Fibroblast of skin of right quadriceps (primary cell): ENCODE measurements at places on chromosomes 11 and 22.

DNA sequence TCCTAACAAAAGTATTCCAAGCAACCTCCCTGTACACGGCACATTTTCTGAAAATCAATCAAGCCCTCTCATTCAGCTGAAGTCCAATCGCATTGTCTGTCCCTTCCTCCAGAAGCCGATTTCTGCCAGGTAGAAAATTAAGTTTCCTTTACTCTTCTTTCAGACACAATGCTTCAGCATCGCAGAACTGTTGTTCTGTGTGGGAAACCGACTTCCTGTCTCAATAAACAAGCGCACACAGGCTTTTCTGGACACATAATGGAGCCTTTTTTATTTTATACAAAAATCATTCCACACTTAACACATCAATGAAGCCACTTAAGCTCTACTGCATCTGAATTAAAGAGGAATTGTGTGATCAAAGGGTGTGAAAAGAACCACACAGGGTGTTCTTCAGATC lies 75.6 kb downstream of the BLID start:
- no peak for DNase-seq

- no peak for DNase-seq
Observed at GRCh38 chr11:9639985-9640384, 23.9 kb upstream of the SWAP70 start.

DNA sequence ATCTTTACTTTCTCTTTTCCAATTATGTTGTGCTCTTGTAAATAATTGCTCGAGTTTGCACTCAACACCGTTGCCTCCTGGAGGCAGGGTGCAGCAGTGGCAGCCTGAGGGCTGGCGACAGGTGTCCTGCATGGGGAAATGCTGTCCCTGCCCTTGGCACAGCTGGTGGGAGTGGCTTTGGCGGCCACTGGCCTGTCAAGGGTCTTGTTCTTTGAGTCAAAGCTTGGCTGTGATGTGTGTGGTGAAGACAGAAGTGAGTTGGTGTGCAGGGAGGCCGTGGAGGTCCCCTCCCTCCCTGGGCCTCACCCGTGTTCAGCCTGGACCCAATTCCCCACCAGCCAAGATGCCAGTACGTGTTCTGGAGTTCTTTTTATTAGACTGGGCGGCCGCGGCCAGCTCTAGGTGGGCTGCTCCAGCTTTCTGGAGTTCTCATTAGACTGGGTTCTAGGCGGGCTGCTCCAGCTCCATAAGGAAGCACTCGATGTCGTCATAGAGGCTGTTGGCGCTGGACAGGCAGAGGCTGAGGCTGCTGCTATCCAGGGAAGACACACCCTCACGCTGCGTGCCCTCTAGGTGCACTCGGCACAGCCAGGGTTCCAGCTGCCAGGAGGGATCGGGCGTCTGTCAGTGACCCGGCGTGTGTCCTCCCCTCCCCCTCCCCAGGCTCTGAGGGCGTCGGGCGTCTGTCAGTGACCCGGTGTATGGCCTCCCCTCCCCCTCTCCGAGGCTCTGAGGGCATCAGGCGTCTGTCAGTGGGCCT lies 3.4 kb downstream of the IRF7 start:
- no peak for DNase-seq

DNA sequence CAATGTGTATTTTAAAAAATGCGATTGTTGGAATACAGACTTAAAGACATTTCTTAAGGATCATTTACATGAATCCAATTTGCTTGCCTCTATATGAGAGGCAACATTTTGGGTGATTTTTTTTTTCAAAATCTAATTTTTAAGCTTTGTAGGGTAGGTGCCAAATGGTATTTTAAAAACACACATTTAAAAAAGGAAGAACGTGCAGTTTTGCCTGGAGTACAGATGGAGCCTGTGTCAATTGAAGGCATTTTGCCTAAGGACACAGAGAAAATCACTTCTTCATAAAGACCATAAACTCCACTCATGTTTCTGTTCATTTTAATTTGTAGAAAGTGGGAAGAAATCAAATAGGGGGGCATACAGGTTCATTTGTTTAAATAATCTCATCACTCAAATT lies 91.3 kb downstream of the BDNF start:
- no peak for DNase-seq

GRCh38 chr11:126341760-126342161 lies 13.7 kb upstream of the ST3GAL4 start:
- peak; percentile 97 for DNase-seq

DNA sequence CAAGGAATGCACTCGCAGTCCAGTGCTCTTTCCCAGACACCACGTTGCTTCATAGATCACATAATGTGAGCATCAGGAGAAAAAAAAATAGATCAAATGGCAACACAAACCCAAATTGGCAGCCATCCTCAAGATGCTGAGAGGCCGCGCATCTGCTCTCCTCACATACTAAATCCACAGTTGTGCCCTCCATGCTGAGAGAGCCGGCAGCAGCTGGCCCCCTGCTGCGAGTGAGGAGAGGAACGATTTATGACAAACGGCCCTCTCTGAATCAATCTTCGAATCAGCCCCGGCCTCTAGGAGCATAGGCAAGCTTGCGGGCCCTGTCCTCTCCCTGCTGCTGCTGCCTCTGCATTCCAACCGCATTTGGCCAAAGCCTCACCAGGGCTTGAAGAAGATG lies 159.9 kb upstream of the TENM4 start:
- peak; percentile 72 for DNase-seq

DNA sequence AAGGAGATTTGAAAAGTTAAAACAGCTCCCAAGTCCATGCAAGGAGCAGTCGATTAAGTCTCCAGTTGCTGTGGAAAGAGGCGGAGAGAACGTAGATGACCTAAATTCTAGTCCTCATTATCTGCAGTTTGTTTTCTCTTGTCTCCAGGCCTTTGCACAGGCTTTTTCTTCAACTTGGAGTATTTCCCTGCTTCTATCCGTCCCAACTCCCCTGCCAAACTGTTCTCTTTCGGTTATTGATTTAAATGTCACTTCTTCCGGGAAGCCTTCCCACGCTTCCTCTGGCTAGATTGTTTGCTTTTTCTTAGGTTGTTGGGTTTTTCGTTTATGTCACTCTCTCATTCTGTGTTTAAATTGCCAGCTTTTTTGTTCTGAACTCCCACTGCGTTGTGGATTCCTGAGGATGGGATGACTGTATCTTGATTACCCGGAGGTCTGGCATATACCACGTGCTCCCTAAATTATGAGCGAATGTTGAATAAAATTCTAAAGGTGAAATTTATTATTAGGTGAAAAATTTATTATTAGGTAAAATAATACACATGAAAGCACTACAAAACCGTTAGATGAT lies 463 bp downstream of the TMEM126B start:
- no peak for DNase-seq

DNA sequence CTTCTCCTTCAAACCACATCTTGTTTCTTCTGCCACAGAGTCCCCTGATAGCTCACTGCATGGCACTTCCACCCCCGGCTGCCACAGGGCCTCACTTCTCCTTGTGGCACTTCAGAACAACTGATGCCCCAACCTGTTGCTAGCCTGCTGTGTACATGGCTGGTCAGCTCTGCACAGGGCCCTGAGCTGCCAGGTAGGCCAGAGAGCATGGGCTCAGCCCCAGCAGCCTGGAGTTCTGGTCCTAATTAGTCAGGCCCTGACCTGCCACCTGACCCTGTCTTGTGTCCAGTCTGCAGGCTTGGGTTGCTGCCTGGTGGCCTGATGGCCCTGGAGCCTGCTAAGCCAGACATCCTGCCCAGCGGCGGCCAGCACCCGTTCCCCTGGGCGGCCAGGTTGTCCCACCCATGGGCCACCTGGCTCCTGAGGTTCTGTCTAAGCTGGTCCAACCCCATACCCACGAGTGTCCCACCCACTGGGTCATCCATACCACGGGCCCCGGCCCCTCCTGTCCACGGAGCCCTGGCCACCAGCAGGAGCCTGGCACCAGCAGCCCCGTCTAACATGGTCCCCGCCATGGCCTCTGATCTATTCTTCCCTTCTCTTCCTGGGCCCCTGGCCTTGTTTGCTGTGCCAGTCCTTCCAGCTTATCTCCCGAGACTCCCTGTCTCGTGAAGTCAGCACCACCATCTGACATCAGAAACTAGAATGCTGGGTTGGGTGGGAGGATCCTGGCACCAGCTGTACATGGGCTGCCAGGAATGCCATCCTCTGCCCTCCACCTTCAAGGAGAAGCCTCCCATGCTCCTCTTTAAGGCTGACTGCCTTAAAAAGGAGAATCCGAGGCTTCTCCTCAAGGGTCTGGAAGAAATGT lies 3.1 kb upstream of the CERK start:
- DNase-seq = no peak

- no peak for DNase-seq
Observed at GRCh38 chr11:22431106-22431505, 92.9 kb downstream of the SLC17A6 start.

DNA sequence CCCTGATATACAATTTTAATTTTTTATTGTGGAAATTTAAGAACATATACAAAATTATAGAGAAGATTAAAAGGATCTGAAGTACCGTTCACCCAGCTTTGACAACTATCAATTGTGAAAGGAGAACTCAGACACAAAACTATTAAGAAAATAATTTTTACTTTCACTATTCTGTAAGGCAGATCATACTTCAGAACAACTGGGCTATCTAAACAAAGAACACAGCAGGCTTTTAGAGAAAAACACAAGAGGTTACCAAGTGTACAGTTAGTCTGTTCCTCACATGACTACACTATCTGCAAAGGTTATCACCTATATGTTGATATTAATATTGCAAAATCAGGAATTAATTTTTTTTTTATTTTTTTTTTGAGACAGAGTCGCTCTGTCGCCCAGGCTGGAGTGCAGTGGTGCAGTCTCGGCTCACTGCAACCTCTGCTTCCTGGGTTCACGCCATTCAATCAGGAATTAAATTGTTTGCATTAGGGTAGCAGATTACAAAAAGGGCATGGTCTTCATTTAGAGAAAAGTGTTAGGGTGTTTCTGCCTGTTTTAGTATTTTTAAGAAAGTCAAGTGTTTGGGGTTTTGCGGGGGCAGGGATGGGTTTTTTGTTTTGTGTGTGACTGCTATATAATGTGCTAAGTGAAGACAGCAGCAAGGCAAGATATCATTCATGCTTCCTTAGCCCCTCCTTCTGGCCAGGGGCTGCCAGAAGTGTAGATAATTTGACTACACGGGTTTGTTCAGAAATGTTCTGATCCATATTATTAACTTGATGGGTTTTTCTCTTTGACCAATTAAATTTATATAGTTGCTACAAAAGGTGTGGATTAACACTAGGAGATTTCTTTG lies 27.6 kb upstream of the SIK2 start:
- DNase-seq = no peak

DNA sequence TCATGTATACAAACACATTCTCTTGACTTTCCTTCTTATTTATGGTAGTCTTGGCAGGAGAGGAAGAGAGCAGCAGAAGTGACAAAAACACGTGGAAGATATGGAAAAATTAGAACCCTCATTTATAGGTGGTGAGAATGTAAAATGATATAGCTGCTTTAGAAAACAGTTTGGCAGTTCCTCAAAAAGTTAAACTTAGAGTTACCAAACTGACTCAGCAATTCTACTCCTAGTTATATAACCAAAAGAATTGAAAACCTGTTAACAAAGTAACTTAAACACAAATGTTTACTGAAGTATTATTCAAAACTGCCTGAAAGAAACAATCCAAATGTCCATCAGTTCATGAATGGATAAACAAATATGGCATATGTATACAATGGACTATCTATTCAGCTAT lies 16.8 kb downstream of the NUCB2 start:
- no peak for DNase-seq

DNA sequence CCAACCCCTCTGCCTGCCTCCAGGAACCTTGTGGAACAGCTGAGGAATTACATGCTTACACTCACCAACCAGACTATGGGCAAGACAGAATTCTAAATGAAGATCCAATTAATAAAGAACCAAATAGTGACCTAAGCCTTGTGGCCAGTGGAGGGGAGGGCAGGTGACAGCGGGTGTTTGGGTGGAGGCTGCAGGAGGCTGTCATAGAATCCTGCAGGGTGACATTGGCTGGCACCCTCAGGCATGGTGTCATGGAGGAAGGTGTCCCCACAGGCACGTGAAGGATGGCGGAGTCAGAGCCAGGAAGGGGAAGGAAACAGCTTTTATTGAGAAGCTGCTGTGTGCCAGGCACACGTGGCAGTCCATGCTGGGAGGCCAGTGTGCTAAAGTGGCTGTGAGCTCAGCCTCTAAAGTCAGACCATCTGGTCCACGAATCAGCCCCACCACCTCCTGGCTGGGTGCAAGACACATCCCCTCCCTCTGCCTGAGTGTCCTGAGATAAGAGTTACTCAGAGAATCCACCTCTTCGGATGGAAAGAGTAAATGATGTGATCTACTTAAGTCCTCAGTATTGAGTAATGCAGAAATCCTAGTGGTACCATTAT lies 8.7 kb downstream of the MYO18B start:
- DNase-seq = no peak

DNA sequence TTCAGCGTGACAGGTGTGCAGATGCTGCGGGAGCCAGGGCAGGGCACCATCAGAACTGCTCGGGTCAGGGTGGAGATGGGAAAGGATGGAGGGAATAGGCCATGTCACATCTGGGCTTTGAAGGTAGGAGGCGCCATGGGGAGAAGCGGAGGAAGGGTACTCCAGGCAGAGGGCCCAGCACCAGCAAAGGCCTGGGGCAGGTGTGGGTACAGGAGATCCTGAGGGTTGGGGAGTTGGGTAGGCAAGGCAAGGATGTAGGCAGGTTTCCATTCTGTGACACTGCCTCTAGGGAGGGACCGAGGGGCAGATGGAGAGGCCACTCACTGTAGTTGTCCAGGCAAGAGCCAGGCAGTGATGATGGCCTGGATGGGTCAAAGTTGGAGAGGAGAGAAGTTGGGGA lies 8.5 kb downstream of the EMID1 start:
- no peak for DNase-seq

GRCh38 chr11:86717817-86718501 lies 45.5 kb upstream of the ME3 start:
- no peak for DNase-seq

DNA sequence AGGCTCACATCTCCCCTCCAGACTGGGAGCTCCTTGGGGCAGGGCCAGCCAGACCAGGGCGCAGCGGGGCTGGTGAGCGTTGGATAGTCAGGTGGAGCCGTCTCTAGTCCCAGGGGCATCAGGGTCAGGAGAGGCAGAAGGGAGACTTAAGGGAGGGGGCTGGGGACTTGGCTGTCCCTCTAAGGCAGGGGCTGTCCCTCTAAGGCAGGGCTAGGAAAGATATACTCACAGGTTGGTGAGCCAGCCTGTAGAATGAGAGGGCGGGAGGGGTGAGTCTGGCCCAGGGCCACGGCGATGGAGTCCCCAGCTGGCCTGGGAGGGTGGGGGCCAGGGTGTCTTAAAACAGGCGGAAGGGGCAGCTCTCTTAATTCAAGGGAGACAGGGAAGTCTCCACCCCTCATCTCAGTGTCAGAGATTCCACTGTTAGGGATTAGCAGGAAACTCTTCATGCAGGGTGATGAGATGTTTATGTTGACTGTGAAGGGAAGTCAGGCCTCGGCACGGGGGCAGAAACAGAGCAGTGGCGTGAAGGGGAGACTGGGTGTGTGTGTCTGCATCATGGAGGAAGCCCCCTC lies 11.3 kb downstream of the P2RY2 start:
- peak; percentile 11 for DNase-seq

GRCh38 chr11:19419808-19420207 lies 179.1 kb upstream of the E2F8 start:
- peak; percentile 16 for DNase-seq
